ENCODE measurements at places on chromosomes 2 and 18.

DNA sequence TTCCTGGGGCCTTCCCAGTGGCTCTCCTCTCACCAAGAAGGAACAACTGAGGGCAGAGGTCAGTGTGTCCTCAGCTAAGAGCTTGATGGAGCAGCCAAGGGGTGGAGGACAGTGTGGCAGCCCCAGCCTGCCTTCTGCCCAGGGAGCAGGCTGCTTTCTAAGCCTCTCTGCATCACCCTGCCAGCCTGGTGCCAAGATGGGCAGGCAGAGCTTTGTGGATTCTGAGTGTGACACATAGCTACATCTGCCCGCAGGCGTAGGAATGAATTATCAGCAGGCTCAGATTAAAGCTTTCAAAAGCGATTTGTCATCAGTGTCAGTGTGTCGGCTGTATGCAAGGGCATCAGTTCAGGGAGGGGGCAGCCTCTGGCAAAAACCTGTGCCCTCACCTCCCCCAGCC, 8.7 kb downstream of the MAL start:
- DNase-seq = no peak

- DNase-seq = no peak
Measured at GRCh38 chr2:38747007-38747424, 4.1 kb downstream of the SRSF7 start.

DNA sequence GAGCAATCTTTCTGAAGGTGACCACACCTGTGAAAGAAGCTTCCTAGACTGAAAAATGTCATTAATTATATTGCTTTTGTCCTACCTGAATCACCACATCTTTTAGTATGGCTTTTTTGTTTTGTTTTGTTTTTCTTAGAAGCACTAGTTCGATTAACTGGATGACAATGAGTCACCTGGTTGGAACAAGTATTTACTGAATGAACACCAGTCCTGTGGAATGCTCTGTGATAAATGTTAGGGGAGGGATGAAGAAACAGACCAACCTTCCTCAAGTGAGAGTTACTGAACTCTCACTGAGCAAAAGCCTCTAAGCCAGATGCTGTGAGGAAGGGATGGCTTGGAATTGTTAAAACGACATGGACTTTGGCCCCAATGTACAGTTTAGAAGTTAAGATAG, 26.8 kb upstream of the DCC start:
- DNase-seq = no peak

GRCh38 chr2:28071221-28071620, 180.7 kb downstream of the BABAM2 start:
- no peak for DNase-seq

DNA sequence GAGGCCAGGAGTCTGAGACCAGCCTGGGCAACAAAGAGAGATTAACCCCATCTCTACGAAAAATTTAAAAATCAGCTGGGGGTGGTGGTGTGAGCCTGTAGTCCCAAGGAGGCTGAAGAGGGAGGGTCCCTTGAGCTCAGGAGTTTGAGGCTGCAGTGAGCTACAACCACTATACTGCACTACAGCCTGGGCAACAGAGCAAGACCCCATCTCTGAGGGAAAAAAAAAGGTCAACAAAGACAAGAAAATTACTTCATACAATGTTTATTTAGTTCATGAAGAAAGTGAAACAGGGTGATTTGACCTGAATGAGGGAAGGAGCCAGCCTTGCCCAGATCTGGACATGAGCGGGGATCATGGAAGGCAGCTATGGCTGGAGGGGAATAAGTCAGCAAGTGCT, 59.1 kb downstream of the TMEM163 start:
- no peak for DNase-seq
